Osteoblast (primary cell): ENCODE measurements at places on chromosomes 6 and 20. TPM values are rescaled to one million over a fixed set of nuclear protein-coding genes. Genes with fewer than 3 reads are reported as not detected.

The TMEM170B gene
- 3.8 and 4.0 TPM in 2 replicates for total RNA-seq

The LHFPL5 gene
- total RNA-seq = not detected in 2 replicates

DNA sequence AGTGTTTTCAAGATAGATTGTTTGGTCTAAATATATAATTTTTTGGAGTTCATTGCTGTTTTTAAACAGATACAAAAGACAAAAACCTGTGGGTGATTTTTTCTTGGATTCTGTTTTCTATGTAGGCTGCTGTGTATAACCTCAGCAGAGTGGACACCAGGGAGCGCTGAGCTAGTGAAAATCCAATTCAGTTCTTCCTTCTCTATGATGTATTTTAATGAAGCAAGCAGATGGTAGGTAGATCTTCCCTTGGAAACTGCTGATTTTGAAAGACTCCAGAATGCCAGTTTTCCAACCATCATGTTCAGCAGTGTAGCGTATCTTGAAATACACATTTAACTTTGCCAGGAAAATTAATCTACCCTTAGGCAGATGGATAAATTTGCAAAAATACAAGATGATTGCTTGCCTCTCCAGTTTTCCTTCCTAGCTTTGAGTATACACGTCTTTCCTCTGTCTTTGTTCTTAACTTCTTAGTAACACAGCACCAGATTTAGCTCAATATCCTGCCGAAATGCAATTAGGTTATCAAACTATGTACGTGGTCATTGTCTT is 178.0 kb downstream of the PHF3 start:
- DNase-seq = no peak
- H3K4me3 ChIP-seq = no peak overlapping the region
- no peak overlapping the region for H3K27ac ChIP-seq
- H3K4me1 ChIP-seq = no peaks in the 10 kb centered on the region
- no peaks in the 10 kb centered on the region for H3K36me3 ChIP-seq

DNA sequence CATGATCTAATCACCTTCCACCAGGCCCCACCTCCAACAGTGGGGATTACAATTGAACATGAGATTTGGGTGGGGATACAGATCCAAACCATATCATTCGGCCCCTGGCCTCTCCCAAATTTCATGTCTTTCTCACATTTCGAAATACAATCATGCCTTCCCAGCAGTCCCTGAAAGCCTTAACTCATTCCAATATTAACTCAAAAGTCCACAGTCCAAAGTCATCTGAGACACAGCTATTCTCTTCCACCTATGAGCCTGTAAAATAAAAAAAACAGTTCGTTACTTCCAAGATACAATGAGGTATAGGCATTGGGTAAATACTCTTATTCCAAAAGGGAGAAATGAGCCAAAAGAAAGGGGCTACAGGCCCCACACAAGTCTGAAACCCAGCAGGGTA is 222.6 kb downstream of the SOD2 start:
- no peaks in the 10 kb centered on the region for H3K36me3 ChIP-seq
- peaks cover 10% of the 10 kb centered on the region for H3K4me1 ChIP-seq
- H3K27me3 ChIP-seq = no peaks in the 10 kb centered on the region
- H3K27ac ChIP-seq = no peak overlapping the region

DNA sequence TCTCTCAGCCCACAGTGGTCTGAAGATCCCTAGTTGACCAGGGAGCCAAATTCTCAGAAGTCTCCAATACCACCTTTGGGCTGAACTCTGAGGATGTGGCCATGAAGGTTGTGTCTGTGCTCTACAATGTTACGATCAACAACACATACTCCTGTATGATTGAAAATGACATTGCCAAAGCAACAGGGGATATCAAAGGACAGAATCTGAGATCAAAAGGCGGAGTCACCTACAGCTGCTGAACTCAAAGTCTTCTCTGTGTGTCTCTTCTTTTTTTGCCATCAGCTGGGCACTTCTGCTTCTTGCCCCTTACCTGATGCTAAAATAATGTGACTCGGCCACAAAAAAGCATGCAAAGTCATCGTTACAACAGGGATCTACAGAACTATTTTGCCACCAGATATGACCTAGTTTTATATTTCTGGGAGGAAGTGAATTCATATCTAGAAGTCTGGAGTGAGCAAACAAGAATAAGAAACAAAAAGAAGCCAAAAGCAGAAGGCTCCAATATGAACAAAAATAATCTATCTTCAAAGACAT is 17.7 kb upstream of the VSX1 start:
- H3K36me3 ChIP-seq = no peaks in the 10 kb centered on the region
- H3K4me3 ChIP-seq = no peak overlapping the region
- peaks cover 45% of the 10 kb centered on the region for H3K27me3 ChIP-seq

- H3K4me3 ChIP-seq = no peak overlapping the region
- H3K27ac ChIP-seq = no peak overlapping the region
- H3K27me3 ChIP-seq = no peaks in the 10 kb centered on the region
Measured at GRCh38 chr6:24504649-24505586, 10.1 kb downstream of the ALDH5A1 start.

DNA sequence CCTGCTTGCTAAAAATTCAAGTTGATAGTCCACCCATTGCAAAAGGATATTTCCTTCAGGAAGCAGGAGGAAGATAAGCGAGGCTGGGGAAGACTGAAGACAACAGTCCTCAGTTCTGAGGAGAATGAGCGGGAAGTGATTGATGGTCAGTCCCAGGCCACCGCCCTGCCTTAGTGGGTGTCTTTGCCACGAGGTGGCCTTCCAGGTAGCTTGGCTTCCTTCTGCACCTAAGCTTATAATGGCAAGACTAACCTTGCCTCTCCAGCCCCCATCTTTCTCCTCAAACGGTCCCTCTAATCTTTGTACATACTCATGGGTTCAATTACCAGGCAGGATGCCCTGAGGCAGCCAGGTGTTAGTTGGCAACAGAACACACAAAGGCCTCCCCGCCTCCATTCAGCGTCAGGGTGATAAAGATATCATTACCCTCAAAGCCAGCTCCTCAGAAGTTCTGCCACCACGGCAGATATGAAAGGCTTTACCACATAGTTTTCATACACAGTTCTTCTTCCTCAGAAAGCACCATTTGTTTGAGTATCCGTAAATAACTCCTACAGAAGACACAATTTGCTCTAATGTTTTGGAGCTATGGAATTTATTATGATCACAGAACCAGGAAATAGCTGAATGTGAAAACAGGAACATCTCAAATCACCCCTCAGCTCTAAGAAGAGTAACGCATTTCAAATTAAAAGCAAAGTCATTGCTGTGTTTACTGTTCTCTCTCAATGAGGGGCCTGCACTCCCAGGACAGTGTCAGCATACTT is 249.4 kb downstream of the ATXN1 start:
- no peaks in the 10 kb centered on the region for H3K36me3 ChIP-seq
- no peak overlapping the region for H3K27ac ChIP-seq
- peaks cover 7% of the 10 kb centered on the region for H3K4me1 ChIP-seq
- no peak overlapping the region for H3K4me3 ChIP-seq
- DNase-seq = no peak

- H3K4me3 ChIP-seq = no peak overlapping the region
- H3K27ac ChIP-seq = peak overlapping the region; percentile 46
- DNase-seq = peak; percentile 87
- no peaks in the 10 kb centered on the region for H3K36me3 ChIP-seq
- no peaks in the 10 kb centered on the region for H3K27me3 ChIP-seq
Measured at GRCh38 chr6:159214281-159214680, 45.1 kb downstream of the FNDC1 start.

- peak; percentile 2 for DNase-seq
- peaks cover 55% of the 10 kb centered on the region for H3K36me3 ChIP-seq
- no peak overlapping the region for H3K27ac ChIP-seq
- H3K4me3 ChIP-seq = no peak overlapping the region
- H3K27me3 ChIP-seq = no peaks in the 10 kb centered on the region
- peaks cover under 1% of the 10 kb centered on the region for H3K4me1 ChIP-seq
Measured at GRCh38 chr6:30578051-30578450, 6.8 kb downstream of the ABCF1 start.

DNA sequence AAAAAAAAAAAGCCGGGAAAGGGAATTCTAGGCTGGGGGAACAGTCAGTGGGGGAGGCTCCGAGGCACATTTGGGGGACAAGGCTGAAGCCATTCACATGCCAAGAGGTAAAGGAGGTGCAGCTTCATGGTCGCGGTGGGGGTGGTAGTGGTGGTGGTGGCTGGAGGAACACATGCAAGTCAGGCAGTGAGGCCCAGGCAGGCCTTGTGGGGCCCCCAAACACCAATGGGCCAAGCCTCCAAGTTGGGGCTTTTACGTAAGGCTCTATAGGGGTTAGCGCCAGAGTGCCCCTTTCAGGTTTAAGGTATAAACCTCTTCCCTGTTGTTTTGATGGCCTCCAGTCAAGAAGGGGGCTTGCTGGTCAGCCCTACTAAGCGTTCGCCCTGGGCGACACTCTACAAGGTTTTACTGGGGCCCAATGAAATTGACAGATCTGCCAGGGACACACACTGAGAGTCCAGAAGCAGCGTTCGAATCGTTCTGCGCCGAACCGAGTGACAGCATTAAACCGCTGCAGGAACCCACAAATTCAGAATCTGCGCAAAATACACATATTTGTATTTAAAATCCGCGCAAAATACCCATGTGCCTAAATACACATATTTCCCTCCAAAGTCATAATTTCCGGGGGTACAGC is 818 bp upstream of the AP5S1 start:
- peaks cover 18% of the 10 kb centered on the region for H3K4me1 ChIP-seq
- peak overlapping the region; percentile 100 for H3K27ac ChIP-seq
- DNase-seq = peak; percentile 59
- H3K36me3 ChIP-seq = peaks cover 19% of the 10 kb centered on the region
- no peaks in the 10 kb centered on the region for H3K27me3 ChIP-seq

DNA sequence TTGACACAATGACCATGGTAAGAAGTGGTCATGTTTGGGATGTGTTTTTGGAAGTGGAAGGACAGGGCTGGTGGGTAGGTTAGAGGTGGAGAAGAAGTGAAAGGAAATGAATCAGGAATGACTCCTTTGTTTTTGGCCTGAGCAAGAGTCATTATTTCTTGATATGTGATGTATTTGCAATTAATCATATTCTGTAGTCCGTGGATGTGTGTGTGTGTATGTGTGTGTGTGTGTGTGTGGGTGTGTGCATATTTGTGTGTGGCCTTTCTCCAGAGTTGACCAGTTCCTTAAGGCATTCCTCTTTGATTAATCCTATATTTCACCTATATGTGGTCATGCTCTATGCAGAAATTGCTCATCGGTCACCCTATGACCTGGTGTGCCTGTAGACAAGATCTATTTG is 130.7 kb downstream of the UTRN start:
- peak overlapping the region; percentile 89 for H3K27ac ChIP-seq
- no peaks in the 10 kb centered on the region for H3K27me3 ChIP-seq
- DNase-seq = peak; percentile 18
- peak overlapping the region; percentile 22 for H3K4me3 ChIP-seq
- H3K36me3 ChIP-seq = no peaks in the 10 kb centered on the region

DNA sequence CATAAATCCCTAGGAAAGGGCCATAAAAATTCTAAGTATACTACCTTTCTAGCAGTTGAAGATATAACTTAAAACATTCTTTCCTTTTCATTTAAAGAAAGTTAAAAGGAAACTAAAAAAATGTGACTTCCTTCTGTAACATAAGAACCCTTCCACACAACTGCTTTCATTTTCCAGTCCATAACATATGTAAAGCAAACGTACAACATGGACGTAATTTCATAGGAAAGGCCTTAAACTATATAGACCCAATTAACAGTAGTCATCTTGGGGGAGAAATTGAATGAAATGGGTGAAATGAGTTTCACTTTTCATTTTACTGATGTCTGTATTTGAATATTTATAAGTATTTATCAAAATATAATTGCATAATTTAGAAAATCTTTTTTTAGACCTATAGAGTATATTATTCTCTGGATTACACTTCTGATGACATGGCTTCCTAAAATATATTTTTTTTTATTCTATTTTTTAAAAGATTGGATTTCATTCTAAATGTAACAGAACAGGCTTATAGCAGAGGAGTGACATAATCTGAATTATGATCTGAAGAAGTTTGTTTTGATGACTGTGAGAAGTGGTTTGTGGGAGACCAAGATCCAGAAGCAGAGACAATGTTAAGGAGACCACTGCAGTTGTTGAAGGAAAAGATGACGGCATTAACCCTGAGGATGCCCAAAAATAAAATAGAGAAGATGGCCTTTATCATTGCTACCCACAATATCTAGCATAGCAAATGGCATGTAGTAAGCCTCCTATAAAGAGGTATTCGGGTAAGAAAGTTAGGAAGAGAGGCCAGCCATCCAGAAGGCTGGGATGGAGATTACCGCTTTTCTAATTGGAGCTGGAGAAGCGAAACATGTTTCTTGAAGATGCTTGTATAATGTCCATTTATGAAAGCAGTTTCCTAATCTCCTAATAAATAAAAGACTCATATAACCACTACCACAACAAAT is 260.4 kb downstream of the PTPRK start:
- peaks cover 2% of the 10 kb centered on the region for H3K36me3 ChIP-seq
- peaks cover 7% of the 10 kb centered on the region for H3K4me1 ChIP-seq
- peak; percentile 57 for DNase-seq
- peak overlapping the region; percentile 13 for H3K27ac ChIP-seq
- H3K27me3 ChIP-seq = no peaks in the 10 kb centered on the region
- H3K4me3 ChIP-seq = peak overlapping the region; percentile 42

- peaks cover 22% of the 10 kb centered on the region for H3K4me1 ChIP-seq
- no peaks in the 10 kb centered on the region for H3K27me3 ChIP-seq
- no peak overlapping the region for H3K4me3 ChIP-seq
Measured at GRCh38 chr20:50020288-50020687, 37.5 kb downstream of the SNAI1 start.

GRCh38 chr6:157761331-157761921 is 61.6 kb upstream of the SNX9 start:
- no peaks in the 10 kb centered on the region for H3K36me3 ChIP-seq
- peak overlapping the region; percentile 48 for H3K4me3 ChIP-seq
- H3K4me1 ChIP-seq = peaks cover 47% of the 10 kb centered on the region
- H3K27ac ChIP-seq = peak overlapping the region; percentile 91
- peak; percentile 59 for DNase-seq

- no peaks in the 10 kb centered on the region for H3K27me3 ChIP-seq
- no peak overlapping the region for H3K27ac ChIP-seq
- H3K36me3 ChIP-seq = no peaks in the 10 kb centered on the region
- DNase-seq = peak; percentile 45
Measured at GRCh38 chr20:2507464-2507863, 1.3 kb downstream of the ZNF343 start.

DNA sequence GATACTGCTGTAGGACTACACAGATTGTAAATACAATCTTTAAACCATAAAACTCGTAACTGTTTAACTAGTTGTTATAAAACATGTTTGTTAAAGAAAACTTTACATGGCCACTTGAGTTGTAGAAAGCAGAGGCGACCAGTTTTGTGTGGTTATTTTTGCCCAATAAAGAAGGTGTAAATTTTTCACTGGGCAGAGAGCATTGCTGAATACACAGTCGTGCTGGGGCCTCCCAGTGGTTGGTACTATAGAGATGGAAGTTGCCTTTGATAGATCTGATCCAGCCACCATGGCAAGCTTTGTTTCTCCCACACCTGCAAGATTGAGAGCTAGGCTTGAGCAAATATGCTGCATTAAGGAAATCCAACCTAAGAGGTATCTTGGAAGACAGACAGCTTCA is 34.0 kb upstream of the YWHAB start:
- DNase-seq = no peak
- no peak overlapping the region for H3K4me3 ChIP-seq
- H3K27me3 ChIP-seq = peaks cover 15% of the 10 kb centered on the region
- no peaks in the 10 kb centered on the region for H3K36me3 ChIP-seq
- H3K27ac ChIP-seq = no peak overlapping the region
